ENCODE measurements at places on chromosomes 12 and 14.

DNA sequence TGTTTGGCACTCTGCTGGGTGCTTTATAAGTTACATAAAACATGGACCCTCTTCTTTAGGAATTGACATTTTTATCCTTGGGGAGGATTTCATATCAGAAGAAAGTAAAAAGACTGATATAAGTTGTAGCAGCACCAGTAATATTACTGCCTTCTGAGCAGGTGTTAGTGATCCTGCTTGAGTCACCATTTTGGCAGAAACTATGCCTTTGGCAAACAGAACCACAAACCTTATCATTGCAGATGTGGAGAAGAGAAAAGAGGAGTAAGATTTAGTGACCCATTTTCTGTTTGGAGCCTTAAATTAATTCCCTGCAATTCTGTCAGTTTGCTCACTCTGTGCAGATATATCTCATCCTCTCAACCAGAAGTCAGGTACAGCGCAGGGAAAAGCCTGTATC, 23.0 kb downstream of the ZNF410 start:
- no peak overlapping the region for H3K27ac ChIP-seq
- peak; percentile 20 for DNase-seq
- H3K4me3 ChIP-seq: no peak overlapping the region
- peaks cover 10% of the 10 kb centered on the region for H3K4me1 ChIP-seq
- no peaks in the 10 kb centered on the region for H3K27me3 ChIP-seq

- no peaks in the 10 kb centered on the region for H3K36me3 ChIP-seq
- H3K27ac ChIP-seq: no peak overlapping the region
- H3K4me1 ChIP-seq: peaks cover 21% of the 10 kb centered on the region
- no peak for DNase-seq
- H3K4me3 ChIP-seq: no peak overlapping the region
Measured at GRCh38 chr14:58620011-58620410, 17.8 kb upstream of the DACT1 start.

DNA sequence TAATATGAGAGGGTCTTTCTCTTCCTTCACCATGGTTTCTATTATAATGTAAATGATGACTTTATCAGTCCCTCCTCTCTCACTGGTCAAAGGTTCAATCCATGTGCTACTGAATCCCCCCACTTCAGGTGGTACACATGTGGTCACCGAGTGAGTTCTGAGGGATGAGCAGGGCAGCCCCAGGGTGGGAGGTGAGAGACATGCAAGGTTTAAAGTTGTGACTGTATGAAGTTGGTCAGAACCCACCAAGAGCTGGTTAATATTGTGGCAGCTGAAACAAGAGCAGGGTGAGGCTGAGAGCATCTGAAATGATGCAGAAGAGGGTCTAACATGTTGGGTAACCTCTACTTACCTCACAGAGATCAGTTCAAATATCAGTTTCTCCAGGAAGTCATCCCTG, 444.7 kb upstream of the FBXO33 start:
- H3K27me3 ChIP-seq: no peaks in the 10 kb centered on the region
- no peak overlapping the region for H3K27ac ChIP-seq
- no peaks in the 10 kb centered on the region for H3K36me3 ChIP-seq
- no peak for DNase-seq
- H3K4me1 ChIP-seq: no peaks in the 10 kb centered on the region
- no peak overlapping the region for H3K4me3 ChIP-seq

DNA sequence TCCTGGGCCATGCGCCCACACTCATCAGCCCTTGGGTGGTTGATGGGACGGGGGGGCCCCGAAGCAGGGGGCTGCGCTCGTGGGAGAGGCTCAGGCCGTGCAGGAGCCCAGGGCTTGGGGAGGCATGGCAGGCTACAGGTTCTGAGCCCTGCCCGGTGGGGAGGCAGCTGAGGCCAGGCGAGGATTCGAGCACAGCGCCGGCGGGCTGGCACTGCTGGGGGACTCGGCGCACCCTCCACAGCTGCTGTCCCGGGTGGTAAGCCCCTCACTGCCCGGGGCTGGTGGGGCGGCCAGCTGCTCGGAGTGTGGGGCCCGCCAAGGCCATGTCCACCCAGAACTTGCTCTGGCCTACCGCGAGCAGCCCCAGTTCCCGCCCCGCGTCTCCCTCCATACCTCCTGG, 295.8 kb upstream of the SEL1L start:
- DNase-seq: no peak
- H3K27me3 ChIP-seq: no peaks in the 10 kb centered on the region
- H3K27ac ChIP-seq: no peak overlapping the region
- no peak overlapping the region for H3K4me3 ChIP-seq
- H3K36me3 ChIP-seq: no peaks in the 10 kb centered on the region

DNA sequence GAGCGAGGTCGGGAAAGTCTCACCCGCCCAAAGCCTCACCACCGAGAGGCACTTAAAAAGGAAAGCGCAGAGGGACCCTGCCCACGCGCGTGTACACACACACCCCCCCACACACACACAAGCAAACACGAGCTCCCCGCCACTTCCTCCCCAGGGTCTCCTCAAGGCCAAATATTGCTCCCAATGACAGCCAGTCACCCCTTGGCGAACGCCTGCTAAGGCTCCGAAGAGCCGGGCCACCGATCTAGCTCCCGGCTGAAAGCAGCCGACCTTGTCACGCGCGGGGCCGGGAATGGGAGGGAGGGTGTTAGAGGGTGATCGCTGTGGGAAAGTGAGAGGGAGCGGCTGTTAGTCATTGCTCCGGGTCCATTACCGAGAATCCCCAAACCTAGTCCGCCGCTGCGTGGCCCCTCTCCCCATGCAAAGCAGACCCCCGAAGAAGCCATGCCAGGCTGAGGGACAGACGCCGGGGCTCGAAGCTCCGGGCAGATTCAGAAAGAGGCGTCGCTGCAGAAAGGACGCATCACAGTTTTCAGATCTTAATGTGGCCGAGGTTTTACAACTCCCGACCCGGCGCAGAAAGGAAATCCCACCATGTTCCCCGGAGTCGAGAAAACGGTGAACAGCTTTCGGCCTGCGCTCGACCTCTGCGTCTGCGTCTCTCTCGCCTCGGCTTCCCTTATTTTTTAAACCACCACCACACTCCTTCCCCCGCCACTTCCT, 2.6 kb downstream of the BMP4 start:
- DNase-seq: peak; percentile 48
- H3K4me1 ChIP-seq: no peaks in the 10 kb centered on the region
- H3K36me3 ChIP-seq: no peaks in the 10 kb centered on the region
- peak overlapping the region; percentile 63 for H3K4me3 ChIP-seq

GRCh38 chr14:48738186-48738925, 847.8 kb downstream of the RPS29 start:
- no peak overlapping the region for H3K27ac ChIP-seq
- H3K4me3 ChIP-seq: no peak overlapping the region
- no peaks in the 10 kb centered on the region for H3K36me3 ChIP-seq
- no peaks in the 10 kb centered on the region for H3K27me3 ChIP-seq
- no peak for DNase-seq

GRCh38 chr14:101072945-101073597, 169.5 kb upstream of the RTL1 start:
- H3K4me3 ChIP-seq: no peak overlapping the region
- H3K4me1 ChIP-seq: no peaks in the 10 kb centered on the region
- DNase-seq: peak; percentile 36
- H3K27ac ChIP-seq: no peak overlapping the region
- peaks cover under 1% of the 10 kb centered on the region for H3K27me3 ChIP-seq

DNA sequence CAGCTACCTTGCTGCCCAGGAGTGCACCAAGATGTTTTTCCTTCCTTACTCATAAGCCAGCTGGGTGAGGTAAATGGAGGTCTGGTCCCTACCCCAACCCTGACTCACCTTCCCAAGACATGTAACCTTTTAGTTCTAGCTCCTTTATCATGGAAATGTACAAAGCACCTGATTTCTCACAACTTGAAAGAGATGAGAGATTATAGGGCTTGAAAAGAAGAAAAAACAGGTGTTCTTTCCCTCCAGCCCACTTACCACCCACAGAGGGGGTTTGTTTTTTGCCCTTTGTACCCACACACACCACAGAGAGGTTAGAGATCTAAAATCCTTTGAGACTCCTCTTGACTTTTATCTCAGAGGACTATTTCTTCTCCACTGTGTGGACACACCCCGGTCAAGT, 21.1 kb downstream of the PLXNC1 start:
- no peak overlapping the region for H3K4me3 ChIP-seq
- H3K36me3 ChIP-seq: no peaks in the 10 kb centered on the region
- H3K4me1 ChIP-seq: peaks cover 15% of the 10 kb centered on the region

- DNase-seq: peak; percentile 78
- H3K27ac ChIP-seq: peak overlapping the region; percentile 93
- H3K36me3 ChIP-seq: no peaks in the 10 kb centered on the region
- peaks cover 61% of the 10 kb centered on the region for H3K4me1 ChIP-seq
Measured at GRCh38 chr12:106840243-106840642, 65.8 kb downstream of the RIC8B start.

DNA sequence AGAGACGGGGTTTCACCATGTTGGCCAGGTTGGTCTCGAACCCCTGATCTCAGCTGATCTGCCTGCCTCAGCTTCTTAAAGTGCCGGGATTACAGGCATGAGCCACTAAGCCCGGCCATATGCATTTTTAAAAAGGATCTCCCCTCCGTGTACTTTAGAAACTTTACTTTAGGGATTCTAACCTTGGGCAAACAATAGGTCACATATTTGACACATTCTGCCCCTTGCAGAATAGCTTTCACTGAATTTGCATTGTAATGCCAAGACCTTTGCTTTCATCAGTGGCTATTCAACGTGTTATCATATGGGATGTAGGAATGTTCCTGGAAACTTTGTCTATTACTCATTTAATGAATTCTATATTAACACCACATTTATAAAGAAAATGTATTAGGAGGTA, 11.4 kb upstream of the ANKS1B start:
- H3K36me3 ChIP-seq: no peaks in the 10 kb centered on the region
- H3K4me3 ChIP-seq: no peak overlapping the region
- H3K4me1 ChIP-seq: no peaks in the 10 kb centered on the region
- DNase-seq: no peak
- H3K27ac ChIP-seq: no peak overlapping the region

- DNase-seq: peak; percentile 97
- no peaks in the 10 kb centered on the region for H3K36me3 ChIP-seq
- peaks cover 32% of the 10 kb centered on the region for H3K4me1 ChIP-seq
- peak overlapping the region; percentile 88 for H3K27ac ChIP-seq
- H3K4me3 ChIP-seq: no peak overlapping the region
- H3K27me3 ChIP-seq: no peaks in the 10 kb centered on the region
Measured at GRCh38 chr12:80186727-80187217, 87.4 kb downstream of the OTOGL start.
